ENCODE measurements at places on chromosomes 2 and 18.

DNA sequence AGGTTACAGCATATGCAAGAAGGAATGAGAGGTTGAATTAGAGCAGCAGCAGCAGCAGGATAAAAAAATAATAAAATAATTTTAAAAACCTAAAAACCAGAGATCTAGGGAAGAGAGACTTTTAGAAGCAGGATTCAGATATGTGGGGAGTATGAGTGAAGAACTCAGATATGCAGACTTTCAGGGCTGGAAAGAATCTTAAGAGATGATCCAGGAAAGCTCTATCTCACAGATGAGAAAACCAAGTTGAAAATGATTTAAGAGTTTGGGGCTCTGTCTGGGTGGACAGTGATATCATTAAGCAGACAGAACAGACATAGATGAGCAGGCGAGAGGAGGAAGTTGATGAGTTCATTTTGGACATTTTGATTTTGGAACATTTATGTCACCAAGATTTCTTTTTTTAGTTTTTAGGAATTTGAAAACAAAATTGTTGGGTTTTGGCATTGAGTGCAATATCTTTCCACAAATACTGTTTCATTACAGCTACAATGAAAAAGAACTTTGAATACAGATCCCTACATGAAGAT is 31.8 kb downstream of the BCL2 start:
- no peak for DNase-seq

GRCh38 chr2:158184556-158185343 is 83.1 kb downstream of the UPP2 start:
- DNase-seq, result no peak

DNA sequence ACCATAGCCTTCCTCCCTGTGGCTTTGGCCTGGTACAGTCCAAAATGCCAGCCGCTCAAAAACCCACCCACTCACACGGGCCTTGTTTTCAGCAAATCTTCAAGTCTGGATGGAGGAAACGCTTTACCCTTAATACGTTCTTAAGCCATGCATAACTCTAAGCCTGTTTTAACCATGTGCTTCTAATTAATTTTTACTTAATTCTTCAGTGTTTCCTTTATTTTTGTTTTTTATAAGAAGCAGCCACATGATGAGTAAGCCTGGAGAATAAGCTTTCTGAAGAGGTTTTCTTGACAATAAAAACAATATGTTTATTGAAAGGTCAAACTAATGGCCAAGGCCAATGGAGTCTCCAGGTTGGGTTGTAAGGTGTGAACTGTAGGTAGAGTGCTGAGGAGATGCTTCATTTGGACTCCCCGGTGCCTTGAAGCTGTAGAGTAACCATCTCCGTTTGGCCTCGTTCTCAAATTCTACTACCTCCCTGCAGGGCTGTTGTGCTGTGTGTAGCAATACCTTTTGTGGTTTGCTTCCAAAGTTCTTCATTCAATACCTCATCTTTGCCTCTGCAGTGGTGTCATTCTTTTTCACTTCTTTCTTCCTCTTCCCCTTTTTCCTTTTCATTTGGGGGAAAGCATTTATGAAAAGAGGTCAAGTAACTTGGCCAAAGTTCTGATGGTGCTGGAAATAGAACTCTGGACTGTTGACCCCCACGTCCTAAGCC is 113.7 kb downstream of the PRKCE start:
- DNase-seq, result no peak

DNA sequence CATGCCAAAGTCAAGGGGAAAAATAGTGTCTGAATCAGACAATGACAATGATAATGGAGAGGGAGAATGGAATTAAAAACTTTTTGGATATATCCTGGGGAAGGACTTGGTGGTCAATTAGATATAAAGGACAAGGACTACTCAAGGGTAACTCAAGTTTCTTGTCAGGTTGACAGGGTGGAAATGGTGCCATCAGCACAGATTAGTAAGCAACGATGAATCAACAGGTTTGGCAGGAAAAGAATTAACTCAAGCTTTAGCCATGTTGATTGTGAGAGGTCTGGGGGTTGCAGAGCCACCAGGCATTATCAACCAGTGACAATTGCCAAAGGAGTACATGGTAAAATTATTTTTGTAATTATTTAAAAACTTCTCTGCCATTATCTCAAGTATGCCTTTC is 35.8 kb upstream of the SPATS2L start:
- no peak for DNase-seq

DNA sequence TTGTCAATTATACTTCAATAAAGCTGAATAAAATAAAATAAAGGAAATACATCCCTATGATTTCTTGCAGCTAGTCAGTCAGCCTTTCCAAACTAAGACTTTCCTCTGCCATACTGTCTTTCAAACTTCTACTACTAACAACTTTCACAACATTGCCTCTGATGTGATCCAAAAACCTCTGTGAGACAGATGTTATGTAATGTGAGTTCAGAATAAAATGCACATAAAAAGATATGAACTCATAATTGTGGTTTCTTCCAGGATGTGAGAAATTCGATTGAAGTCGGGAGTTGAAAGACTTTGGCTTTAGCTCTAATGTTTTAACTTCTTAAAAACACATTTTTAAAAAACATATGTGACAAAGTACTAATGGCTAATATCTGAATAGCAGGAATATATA is 98.7 kb downstream of the PIGN start:
- no peak for DNase-seq

- DNase-seq, result no peak
Observed at GRCh38 chr2:30691948-30692828, 115.1 kb downstream of the CAPN13 start.

- DNase-seq, result no peak
Observed at GRCh38 chr2:231931481-231931915, 5.3 kb upstream of the NPPC start.

- no peak for DNase-seq
Observed at GRCh38 chr2:149409506-149409905, 79.1 kb downstream of the LYPD6 start.

GRCh38 chr2:122519366-122519765 is 763.9 kb downstream of the TSN start:
- no peak for DNase-seq

DNA sequence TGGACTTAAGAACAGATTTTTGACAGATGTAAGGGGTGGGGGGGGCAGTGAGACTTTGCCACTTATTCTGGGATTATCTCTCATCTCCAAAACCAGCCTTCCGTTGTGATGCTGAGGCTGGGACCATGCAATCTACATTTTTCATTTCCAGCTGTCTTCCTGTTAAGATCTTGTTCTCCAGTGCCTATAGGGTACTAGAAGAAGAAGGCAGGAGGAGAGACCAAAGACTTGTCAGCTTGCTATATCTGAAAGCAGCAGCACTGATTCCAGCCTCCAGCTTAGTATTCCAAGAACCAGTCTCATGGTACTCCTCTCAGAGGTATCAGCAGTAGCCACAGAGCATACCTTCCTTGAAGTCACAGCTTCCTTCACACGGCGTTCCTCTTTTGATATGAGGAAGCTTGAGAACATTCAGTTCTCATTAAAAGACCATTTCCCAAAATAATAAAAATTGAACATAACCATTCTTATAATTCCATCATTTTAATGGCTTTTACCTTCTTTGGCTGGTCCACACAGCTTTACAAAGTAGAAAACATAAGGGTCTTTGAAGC is 49.8 kb downstream of the USP34 start:
- DNase-seq, result no peak

GRCh38 chr2:29697181-29697580 is 224.2 kb downstream of the ALK start:
- no peak for DNase-seq

GRCh38 chr18:62288665-62289008 is 36.5 kb upstream of the TNFRSF11A start:
- no peak for DNase-seq

DNA sequence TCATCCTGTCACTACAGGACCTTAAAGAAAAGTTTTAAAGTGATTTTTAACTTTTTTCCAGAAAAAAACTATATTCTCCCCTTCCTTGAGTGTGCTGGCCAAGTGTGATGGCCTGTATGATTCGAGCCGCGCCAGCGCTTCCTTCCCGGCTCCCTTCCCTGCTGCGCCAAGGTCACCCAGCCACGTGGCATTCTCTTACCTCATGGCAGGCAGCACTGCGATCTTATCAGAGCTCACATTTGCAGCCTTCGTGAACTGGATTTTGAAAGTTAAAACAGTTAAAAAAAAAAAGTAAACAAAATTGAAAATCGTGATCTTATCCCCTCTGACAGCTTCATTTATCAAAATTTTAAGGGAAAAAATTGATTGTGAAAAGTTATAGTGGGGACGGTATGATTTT is 279.8 kb downstream of the PTGR3 start:
- DNase-seq, result no peak

DNA sequence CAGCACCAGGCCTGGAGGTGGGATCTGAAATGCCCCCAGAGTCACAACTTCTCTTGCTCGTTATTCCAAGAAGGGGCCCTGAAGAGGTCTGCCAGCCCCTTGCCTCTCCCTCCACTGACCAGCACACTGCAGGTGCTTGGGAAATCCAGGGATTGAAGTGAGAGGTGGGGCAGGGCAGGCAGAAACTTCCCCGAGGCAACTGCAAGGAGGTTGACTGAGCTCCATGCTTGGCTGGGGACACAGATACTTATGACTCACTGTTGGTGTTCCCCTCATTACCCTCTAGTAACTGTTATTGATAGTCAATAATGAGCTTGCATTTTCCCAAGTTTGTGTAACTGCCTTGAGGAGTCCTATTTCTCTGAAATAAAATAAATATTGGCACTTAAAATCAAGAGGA is 47.5 kb downstream of the MARCO start:
- DNase-seq, result no peak

- no peak for DNase-seq
Observed at GRCh38 chr18:6431659-6432318, 17.1 kb upstream of the L3MBTL4 start.

DNA sequence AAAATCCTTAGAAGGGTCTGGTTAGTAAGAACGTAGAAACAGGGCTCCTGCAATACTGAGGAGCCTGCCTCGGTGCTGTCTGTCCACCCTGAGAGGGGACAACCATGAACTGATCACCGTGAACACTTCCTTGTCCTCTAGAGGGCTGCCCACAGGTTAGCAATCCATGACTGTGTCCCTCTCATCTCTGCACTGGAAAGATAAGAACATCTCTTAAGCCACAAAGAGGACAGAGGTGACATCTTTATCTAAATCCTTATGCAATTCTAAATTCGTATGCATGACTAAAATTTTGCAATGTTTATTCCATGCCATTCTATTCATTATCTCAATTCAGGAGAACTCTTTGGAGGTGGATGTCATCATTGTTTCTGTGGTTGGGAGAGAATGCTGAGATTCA is 12.8 kb downstream of the EFR3B start:
- DNase-seq, result no peak

DNA sequence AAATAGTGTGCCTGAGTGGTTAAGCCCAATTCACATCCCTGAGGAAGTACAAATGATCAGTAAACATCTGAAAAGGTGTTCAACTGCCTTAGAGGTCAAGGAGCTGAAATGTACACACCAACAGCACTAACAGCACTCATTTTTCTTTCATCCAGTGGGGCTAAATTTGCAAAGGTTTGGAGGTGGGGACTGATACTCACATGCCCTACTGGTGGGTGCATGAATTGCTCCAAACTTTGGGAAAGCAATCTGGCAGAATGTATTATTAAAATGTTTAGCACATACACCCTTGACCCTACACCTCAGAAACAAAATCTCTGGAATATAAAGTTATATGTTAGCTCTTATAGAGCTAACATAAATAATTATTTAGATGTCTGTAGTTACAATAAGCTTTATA is 19.0 kb upstream of the FAM178B start:
- DNase-seq, result no peak

- no peak for DNase-seq
Observed at GRCh38 chr2:71634567-71634966, 181.2 kb downstream of the DYSF start.

- DNase-seq, result no peak
Observed at GRCh38 chr2:65024149-65024829, 31.9 kb upstream of the CEP68 start.

- DNase-seq, result no peak
Observed at GRCh38 chr2:55865096-55865835, 58.3 kb downstream of the EFEMP1 start.

- peak; percentile 54 for DNase-seq
Observed at GRCh38 chr18:21599585-21600525, 649 bp downstream of the ESCO1 start.

DNA sequence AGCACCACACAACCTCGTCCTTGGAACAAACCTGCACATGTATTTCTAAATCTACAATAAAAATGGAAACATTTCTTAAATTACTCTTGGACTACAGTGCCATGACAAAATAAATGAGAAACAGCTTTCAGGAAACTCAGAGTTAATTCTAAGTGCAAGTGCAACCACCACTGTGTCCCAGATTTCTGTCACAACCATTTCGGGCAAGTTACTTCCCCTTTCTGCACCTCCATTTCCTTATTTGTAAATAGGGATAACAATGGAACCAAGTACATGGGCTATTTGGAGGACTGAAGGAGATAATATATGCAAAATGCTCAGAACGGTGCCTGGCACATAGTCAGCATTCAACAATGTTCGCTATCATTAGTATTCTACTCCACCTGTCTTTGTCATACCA is 93.2 kb downstream of the CACNB4 start:
- DNase-seq, result no peak

- DNase-seq, result no peak
Observed at GRCh38 chr2:199624958-199625357, 167.2 kb upstream of the SATB2 start.

GRCh38 chr2:65537651-65538385 is 105.4 kb upstream of the SPRED2 start:
- no peak for DNase-seq

GRCh38 chr2:200687922-200688920 is 102.4 kb downstream of the AOX1 start:
- DNase-seq, result no peak

DNA sequence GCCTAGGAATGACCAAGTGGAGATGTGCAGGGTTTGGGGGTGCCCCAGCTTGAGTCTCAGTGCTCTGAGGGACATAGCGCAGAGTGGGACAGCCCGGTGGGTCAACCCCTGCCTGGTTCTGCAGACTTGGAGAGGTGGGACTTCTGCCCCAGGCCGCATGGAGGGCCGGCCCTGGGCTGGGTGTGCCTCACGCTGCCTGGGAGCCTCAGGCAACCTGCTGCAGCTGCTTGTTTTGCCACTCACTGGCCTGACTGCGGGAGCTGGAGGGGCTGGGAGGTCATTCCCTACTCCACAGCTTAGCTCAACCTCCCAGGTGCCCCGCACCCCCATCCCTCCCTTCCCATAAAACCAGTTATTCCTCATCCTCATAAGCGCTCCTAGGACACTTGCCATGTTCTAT is 33.1 kb downstream of the ODC1 start:
- no peak for DNase-seq

All from GM19239 (cell line).